Naive thymus-derived CD8-positive, alpha-beta T cell (primary cell): ENCODE measurements at places on chromosomes 1 and 21. TPM values are rescaled to one million over a fixed set of nuclear protein-coding genes. Genes with fewer than 3 reads are reported as not detected.

The SPRR5 gene
- not detected for polyA plus RNA-seq

The UMODL1 gene
- polyA plus RNA-seq = 0.07 TPM

The NOC2L gene
- 68.2 TPM for polyA plus RNA-seq

The LHX8 gene
- polyA plus RNA-seq = not detected

The HENMT1 gene
- 42.4 TPM for polyA plus RNA-seq

The GOLT1A gene
- 0.88 TPM for polyA plus RNA-seq

DNA sequence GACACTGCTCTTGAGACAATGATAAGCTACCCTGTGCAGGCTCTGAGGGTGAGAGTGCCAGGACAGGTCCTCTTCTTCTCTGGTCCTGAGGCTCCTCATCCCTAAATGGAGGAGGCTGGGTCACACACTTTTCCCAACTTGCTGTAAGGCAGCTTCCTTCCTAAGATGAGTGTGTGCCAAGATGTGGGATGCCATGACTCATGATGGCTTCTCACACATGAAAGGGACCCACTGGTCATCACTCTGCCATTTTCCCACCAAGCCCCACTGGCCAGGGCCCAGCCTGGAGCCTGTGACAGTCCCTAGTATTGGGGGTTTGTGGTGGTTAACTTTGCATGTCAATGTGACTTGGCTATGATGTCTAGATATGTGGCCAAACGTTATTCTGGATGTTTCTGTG lies 54.4 kb downstream of the CNIH3 start:
- H3K36me3 ChIP-seq = no peaks in the 10 kb centered on the region
- DNase-seq = no peak
- H3K27ac ChIP-seq = no peak overlapping the region

GRCh38 chr1:209409780-209410179 lies 173.7 kb upstream of the CAMK1G start:
- no peak for DNase-seq
- H3K36me3 ChIP-seq = no peaks in the 10 kb centered on the region
- no peak overlapping the region for H3K27ac ChIP-seq

DNA sequence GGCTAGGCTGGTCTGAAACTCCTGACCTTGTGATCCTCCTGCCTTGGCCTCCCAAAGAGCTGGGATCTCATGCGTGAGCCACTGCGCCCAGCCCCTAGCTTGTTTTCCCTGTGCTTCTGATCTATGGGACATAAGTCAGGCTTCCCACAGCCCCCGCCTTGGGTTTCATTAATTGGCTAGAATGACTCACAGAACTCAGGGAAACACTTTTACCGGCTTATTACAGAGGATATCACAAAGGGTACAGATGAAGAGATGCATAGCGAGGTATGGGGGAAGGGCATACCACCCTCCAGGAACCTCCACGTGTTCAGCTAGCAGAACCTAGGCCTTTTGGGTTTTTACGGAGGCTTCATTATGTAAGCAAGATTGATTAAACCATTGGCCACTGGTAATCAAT lies 1.5 kb upstream of the MAP1LC3C start:
- peaks cover 2% of the 10 kb centered on the region for H3K27me3 ChIP-seq
- H3K36me3 ChIP-seq = no peaks in the 10 kb centered on the region
- H3K4me1 ChIP-seq = peaks cover 2% of the 10 kb centered on the region
- DNase-seq = no peak

- peak; percentile 45 for DNase-seq
- peaks cover 17% of the 10 kb centered on the region for H3K4me1 ChIP-seq
- H3K4me3 ChIP-seq = no peak overlapping the region
- peaks cover 1% of the 10 kb centered on the region for H3K36me3 ChIP-seq
These were observed 50.0 kb upstream of the SLC19A1 start for GRCh38 chr21:45592208-45592619.
